ENCODE measurements at places on chromosomes 12 and 14.

- no peak overlapping the region for H3K27ac ChIP-seq
- peaks cover 3% of the 10 kb centered on the region for H3K4me1 ChIP-seq
- H3K4me3 ChIP-seq, result no peak overlapping the region
- no peak for DNase-seq
These were observed 74.6 kb upstream of the EEA1 start for GRCh38 chr12:93003531-93004239.

- DNase-seq, result peak; percentile 24
- H3K27ac ChIP-seq, result no peak overlapping the region
- H3K27me3 ChIP-seq, result no peaks in the 10 kb centered on the region
- peaks cover 34% of the 10 kb centered on the region for H3K4me1 ChIP-seq
- H3K36me3 ChIP-seq, result no peaks in the 10 kb centered on the region
These were observed 1.5 kb downstream of the CAPRIN2 start for GRCh38 chr12:30753233-30753632.

DNA sequence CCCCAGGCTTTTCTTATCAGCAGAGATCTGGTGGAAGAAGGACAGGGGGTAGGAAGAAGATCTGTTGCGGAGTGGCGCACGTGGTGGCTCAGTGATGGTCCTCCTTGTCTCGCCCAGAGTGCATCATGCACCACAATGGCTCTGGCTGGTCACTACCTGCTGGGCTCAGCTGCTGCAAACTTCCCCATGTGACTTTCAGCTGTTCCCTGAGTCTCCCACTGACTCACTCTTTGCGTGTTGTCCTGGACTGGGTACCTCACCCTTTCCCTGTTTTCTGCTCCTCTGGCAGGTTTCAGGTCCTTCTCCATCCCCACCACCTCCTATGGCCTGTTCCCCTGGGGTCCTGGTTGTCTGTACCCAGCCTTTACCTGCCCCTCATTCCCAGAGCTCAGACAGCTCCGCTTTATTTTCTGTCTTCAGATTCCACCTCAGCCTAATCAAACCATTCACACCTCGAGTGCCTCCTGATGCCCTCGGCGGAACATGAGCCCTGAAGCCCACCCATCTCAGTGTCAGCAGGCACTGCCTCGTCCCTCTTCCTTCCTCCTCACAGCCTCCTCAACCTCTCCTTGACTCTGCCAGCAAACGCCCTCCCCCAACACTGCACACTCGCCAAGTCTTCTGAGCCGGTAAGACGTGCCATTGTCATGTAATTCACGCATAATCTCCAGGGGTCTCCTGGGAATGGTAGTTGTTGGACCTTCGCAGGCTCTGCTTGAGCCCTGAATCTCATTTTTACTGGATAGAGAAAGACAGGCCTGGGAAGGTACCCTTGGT lies 1.8 kb downstream of the C1R start:
- no peak overlapping the region for H3K27ac ChIP-seq
- no peaks in the 10 kb centered on the region for H3K36me3 ChIP-seq
- no peak overlapping the region for H3K4me3 ChIP-seq
- H3K4me1 ChIP-seq, result peaks cover 7% of the 10 kb centered on the region
- no peak for DNase-seq
- H3K27me3 ChIP-seq, result no peaks in the 10 kb centered on the region

- no peak overlapping the region for H3K4me3 ChIP-seq
- H3K36me3 ChIP-seq, result peaks cover 9% of the 10 kb centered on the region
- H3K27ac ChIP-seq, result no peak overlapping the region
- DNase-seq, result no peak
- H3K4me1 ChIP-seq, result no peaks in the 10 kb centered on the region
These were observed 35.9 kb downstream of the TRIM9 start for GRCh38 chr14:51059032-51059431.

DNA sequence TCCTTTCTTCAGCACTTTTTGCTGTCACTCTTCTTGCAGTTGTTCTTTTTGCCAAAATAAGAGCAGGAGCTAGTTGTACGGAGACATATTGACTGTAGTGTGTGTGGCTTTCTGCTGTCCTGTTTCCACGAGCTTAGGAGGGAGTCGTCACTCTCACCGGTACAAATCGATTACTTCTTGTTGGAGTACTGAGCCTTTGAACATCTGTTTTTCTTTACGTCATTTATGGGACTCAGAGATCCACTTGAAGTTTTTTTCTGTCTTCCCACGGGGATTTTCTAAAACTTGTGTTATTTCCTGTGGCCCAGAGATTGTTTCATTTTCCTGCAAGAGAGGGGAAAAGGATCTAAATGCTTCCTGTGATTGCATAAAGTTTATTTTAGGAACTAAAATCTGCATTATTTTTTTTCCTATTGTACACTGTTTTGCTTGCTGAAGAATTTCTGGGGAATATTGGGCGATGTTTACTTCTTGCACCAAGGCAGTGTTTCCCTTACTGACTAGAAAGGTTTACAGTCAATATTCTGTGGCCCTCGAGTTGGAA lies 199.8 kb upstream of the ARHGAP5 start:
- H3K4me1 ChIP-seq, result no peaks in the 10 kb centered on the region
- H3K27ac ChIP-seq, result no peak overlapping the region
- DNase-seq, result no peak
- H3K27me3 ChIP-seq, result peaks cover 4% of the 10 kb centered on the region
- H3K36me3 ChIP-seq, result no peaks in the 10 kb centered on the region
- no peak overlapping the region for H3K4me3 ChIP-seq

- H3K36me3 ChIP-seq, result no peaks in the 10 kb centered on the region
- DNase-seq, result no peak
- H3K4me1 ChIP-seq, result no peaks in the 10 kb centered on the region
- H3K27ac ChIP-seq, result no peak overlapping the region
These were observed 839.6 kb downstream of the SLC6A15 start for GRCh38 chr12:84072961-84073360.

DNA sequence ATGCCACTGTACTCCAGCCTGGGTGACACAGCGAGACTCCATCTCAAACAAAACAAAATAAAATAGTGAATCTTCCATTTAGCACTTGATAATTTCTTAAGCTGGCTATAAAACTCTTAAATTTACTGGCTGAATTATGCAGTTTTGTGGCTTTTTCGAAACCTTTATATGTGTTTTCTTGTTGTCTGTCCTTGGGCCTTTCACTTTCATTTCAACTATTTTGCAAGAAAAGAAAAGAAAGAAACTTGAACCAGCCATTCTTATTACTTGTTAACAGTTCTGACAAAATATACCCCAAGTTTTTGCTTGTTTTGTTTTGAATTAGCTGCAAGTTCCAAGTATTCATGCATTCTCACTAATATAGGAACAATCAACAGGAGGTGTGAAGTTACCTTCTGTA lies 42.8 kb downstream of the PRICKLE1 start:
- H3K4me1 ChIP-seq, result no peaks in the 10 kb centered on the region
- no peak overlapping the region for H3K27ac ChIP-seq
- H3K4me3 ChIP-seq, result no peak overlapping the region
- no peaks in the 10 kb centered on the region for H3K36me3 ChIP-seq
- H3K27me3 ChIP-seq, result peaks cover 19% of the 10 kb centered on the region

DNA sequence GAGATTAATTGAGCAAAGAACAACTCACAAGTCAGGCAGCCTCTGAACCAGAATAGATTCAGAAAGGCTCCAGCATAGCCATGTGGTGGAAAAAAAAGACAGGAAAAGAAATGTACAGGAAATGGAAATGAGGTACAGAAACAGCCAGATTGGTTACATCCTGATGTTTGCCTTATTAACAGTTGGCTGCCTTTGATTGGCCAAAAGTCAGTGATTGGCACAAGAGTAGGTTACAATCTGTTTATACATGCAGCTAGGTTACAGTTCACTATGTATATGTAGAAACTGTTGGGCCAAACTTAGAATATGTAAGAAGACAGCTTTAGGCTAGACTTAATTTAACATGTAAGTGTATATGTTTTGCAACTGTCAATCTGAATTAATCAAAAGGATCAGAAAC lies 118.9 kb downstream of the UNC79 start:
- no peak overlapping the region for H3K27ac ChIP-seq
- no peak for DNase-seq
- peaks cover 2% of the 10 kb centered on the region for H3K4me1 ChIP-seq
- no peaks in the 10 kb centered on the region for H3K36me3 ChIP-seq

DNA sequence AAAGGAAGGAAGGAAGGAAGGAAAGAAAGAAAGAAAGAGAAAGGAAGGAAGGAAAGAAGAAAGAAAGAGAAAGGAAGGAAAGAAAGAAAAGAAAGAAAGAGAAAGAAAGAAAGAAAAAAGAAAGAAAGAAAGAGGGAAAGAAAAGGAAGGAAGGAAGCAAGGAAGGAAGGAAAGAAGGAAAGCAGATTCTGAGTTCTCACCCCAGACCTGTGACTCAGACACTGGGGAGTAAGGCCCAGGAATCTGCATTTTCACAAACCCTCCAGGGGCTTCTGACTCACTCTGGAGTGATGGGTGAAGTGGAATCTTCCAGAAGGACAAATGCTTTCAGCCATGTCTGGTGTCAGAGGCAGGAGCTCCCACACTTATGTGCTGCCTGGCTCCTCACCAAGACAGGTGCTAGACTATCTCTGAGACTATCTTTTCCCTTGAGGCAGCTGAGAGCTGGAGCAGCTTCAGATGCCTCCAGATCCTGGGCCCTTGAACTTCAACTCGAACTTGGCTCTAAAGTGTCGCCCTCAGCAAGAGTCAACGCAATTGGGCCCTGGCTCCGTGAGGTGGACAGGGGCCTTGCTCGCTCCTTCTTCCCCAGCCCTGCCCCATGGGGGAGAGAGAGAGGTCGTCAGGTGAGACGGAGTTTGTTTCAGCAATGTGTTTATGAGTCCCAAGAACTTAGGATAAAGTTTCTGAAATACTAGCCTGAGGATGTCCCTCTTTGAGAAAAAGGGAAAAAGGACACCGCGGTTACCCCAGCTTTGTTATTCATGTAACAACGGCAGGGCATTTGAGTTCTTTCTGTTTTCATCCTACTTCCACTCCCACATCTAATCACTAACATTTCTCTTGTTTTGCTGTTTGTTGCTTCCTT lies 19.8 kb upstream of the SCARB1 start:
- H3K27me3 ChIP-seq, result no peaks in the 10 kb centered on the region
- DNase-seq, result no peak
- H3K36me3 ChIP-seq, result no peaks in the 10 kb centered on the region
- H3K4me1 ChIP-seq, result peaks cover 14% of the 10 kb centered on the region
- no peak overlapping the region for H3K4me3 ChIP-seq

- no peak for DNase-seq
- no peaks in the 10 kb centered on the region for H3K27me3 ChIP-seq
- no peaks in the 10 kb centered on the region for H3K36me3 ChIP-seq
- no peak overlapping the region for H3K27ac ChIP-seq
- no peaks in the 10 kb centered on the region for H3K4me1 ChIP-seq
- H3K4me3 ChIP-seq, result no peak overlapping the region
These were observed 36.3 kb downstream of the RPS29 start for GRCh38 chr14:49549881-49550280.

- H3K27me3 ChIP-seq, result no peaks in the 10 kb centered on the region
- peaks cover 7% of the 10 kb centered on the region for H3K36me3 ChIP-seq
- peaks cover 21% of the 10 kb centered on the region for H3K4me1 ChIP-seq
- H3K27ac ChIP-seq, result peak overlapping the region; percentile 97
- H3K4me3 ChIP-seq, result peak overlapping the region; percentile 94
- DNase-seq, result peak; percentile 9
These were observed 923 bp downstream of the STAT2 start for GRCh38 chr12:56358836-56359532.

DNA sequence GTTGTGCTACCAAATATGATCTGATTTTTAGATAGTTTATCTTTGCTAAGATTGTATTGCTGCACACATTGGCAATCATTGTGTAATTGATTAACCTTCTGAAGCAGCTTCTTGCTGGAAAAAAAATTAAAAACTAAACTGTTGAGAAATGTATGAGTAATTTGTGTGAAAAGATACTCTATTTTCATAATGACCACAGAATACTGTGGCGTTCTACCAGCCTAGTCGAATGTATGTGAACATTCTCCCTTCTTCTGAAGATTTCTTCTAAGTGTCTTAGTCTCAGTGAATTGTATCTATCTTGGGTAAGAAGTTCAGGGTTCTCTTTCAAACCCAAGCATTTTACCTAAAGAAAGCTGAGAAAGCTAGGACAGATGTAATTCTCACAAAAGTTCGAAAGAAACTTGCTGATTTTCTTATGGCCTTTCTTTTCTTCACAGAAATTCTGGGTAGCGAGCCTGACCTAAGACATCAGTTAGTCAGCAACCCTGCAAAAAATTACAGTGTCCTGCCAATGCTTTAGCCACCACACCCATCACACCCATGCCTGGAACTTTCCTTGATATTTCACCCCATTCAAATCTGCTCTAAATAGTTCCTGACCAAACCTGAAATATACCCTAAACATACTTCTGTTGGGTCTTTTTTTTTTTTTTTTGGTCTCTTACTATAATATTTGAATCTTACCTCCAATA lies 27.1 kb upstream of the C12orf71 start:
- no peak overlapping the region for H3K27ac ChIP-seq
- no peak overlapping the region for H3K4me3 ChIP-seq
- no peak for DNase-seq
- H3K27me3 ChIP-seq, result no peaks in the 10 kb centered on the region

- H3K4me1 ChIP-seq, result no peaks in the 10 kb centered on the region
- no peak overlapping the region for H3K4me3 ChIP-seq
- H3K36me3 ChIP-seq, result no peaks in the 10 kb centered on the region
These were observed 321.4 kb upstream of the LRFN5 start for GRCh38 chr14:41285186-41285748.

DNA sequence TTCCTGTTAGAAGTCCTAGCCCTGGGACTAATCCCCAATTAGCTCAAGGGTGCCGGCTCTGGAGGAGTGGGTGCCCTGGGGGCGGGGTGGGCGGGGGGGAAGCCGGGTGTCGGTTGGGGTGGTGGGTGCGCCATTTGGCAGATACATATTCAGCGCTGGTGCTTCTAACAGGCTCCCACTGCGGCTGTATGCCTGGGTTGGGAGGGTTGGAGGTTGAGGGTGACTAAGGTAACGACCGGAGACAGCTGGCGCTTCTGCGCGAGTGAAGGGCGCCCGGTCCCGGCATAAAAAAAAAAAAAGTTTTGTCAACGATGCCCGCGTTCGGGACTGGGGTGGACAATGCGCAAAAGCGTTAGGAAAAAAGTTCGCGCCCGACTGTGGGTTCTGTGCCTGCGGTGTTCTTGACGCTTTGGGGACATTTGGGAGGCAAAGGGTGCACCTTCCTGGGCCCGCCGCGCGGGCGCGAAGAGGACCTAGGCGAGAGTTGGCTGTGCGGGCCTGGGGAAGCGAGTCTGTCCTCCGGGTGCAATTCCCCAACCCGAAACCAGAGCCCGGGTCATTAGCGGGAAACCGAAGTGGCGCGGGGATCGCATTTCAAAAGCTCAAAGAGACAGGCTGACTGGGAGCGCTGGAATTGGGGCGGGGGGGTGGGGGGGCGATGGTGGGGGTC lies 19.2 kb downstream of the TBX3 start:
- DNase-seq, result no peak
- H3K27ac ChIP-seq, result no peak overlapping the region
- H3K4me1 ChIP-seq, result peaks cover 10% of the 10 kb centered on the region
- H3K27me3 ChIP-seq, result peaks cover 82% of the 10 kb centered on the region
- H3K36me3 ChIP-seq, result no peaks in the 10 kb centered on the region

DNA sequence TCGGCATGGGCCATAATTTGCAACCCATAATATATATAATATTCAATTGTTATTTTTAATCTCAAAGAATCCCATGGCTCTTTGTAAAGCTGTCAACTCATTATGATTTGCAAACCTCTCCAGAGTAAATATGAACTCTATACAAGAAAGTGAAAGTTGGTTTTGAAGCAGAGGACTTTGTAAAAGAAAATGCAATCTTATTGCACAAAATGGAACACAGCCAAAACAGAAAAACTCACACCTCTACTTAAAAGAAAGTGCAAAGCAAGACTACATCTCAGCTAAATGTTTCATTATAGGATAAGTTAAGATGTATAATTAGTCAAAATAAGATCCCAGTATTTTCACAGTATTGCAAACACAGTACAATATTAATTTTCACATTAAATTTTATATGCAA lies 111.2 kb upstream of the FLRT2 start:
- no peaks in the 10 kb centered on the region for H3K4me1 ChIP-seq
- H3K27ac ChIP-seq, result no peak overlapping the region
- DNase-seq, result no peak
- no peak overlapping the region for H3K4me3 ChIP-seq
- no peaks in the 10 kb centered on the region for H3K27me3 ChIP-seq
- no peaks in the 10 kb centered on the region for H3K36me3 ChIP-seq

Data from activated naive CD8-positive, alpha-beta T cell treated with anti-CD3 and anti-CD28 coated beads for 36 hours (primary cell).